ENCODE measurements at places on chromosomes 7 and 10. TPM values are rescaled to one million over a fixed set of nuclear protein-coding genes. Genes with fewer than 3 reads are reported as not detected.

- no peak for DNase-seq
Measured at GRCh38 chr10:132632851-132633684, 95.5 kb downstream of the INPP5A start.

DNA sequence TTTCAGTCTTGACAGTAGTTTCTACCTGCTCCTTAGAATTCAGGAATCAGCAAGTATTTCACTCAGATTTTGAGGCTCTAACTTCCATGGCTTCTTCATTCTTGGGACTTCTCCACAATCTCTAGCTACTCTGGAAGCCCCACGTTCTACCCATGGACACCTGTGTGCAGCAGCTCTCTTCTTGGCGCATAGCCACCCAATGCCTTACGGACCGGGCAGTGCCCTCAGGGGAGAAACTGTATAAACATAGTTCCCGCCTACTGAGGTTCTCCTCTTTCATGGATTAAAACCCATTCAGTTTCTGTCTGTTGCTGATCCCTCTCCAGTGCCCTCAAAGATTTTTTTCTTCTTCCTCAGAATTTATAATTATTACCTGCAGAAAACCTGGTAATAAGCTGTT lies 177.1 kb downstream of the SORCS1 start:
- no peak for DNase-seq

DNA sequence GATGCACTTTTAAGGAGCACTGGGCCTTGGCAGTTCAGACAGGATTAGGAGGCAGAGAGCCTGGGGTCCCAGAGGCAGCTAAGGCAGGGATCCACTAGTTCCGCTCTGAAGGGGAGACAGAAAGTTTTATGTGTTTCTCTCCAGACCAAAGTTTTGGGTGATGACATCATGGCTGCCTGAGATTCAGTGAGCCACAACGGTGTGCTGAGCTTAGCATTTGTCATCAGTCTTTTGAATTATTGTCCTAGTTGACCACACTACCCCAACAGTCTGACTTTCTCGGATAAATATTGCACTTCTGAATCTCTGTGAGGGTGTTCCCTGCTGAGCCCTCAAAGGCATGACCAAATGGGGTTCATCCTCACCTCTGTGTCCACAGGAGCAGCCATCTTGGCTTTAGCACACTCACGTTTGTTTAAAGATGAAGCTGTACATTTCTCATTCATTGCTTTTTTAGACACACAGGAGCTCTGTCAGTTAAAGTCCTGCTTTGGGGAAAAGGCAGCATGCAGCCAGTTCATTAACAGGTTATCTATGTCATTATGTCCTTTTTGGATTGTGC lies 297.7 kb upstream of the LRGUK start:
- DNase-seq: no peak

DNA sequence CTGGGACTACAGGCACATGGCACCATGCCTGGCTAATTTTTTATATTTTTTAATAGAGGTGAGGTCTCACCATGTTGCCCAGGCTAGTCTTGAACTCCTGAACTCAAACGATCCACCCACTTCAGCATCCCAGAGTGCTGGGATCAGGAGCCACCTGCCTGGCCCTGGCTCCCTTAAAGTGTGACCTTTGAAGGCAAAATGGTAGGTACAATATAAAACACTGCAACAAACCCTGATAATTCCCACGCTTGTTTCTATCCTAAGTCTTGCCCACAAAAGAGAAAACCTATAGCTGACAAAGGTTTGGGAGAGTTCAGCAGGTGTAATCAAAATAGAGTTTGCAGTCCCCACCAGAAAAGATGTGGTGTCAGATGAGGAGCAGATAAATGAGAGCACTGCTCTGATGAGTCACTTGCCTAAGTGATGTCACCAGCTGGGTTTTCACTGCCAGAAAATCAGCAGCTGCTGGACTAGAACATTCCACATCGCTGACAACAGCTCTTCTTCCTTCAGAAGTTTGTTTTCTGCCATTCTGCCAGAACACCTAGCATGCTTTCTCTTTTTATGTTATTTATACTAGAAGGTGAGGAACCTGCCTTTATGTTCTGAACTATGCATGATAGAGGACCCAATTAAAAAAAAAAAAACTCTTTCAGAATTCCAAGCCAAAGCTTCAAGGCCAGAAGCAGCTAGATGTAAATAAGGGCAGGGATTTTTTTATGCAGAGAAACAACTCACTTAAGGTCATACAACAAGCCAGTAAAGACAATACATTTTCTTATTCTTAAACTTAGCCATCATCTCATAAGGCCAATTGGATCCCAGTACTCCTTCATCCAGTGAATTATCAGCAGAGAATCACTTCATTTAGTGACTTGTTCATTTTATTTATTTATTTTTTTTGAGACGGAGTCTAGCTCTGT lies 18.0 kb downstream of the PURB start:
- peak; percentile 36 for DNase-seq

- DNase-seq: no peak
Measured at GRCh38 chr7:96329241-96329640, 7.3 kb upstream of the SLC25A13 start.

DNA sequence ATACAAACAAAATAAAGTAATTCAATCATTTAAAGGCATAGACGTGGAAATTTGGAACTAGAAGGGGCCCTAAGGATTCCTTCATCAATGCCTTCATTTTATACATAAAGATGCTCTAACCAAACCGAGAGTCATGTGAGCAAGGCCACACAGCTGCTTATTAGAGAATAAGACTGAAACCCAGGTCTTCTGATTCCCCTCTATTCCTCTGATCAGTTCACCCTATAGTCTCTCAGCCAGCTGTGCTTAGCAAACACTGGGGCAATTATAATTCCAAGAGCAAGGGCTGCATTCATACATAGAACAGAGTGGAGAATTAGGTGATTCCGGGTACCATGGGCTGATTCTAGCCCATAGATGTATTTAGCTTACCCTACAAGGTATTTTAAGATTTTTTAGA lies 9.7 kb upstream of the XPNPEP1 start:
- DNase-seq: no peak

- no peak for DNase-seq
Measured at GRCh38 chr7:16916738-16917137, 35.0 kb upstream of the AGR3 start.

GRCh38 chr7:154892459-154892858 lies 110.5 kb downstream of the PAXIP1 start:
- no peak for DNase-seq

GRCh38 chr7:149727899-149728476 lies 45.4 kb downstream of the ZNF467 start:
- no peak for DNase-seq

DNA sequence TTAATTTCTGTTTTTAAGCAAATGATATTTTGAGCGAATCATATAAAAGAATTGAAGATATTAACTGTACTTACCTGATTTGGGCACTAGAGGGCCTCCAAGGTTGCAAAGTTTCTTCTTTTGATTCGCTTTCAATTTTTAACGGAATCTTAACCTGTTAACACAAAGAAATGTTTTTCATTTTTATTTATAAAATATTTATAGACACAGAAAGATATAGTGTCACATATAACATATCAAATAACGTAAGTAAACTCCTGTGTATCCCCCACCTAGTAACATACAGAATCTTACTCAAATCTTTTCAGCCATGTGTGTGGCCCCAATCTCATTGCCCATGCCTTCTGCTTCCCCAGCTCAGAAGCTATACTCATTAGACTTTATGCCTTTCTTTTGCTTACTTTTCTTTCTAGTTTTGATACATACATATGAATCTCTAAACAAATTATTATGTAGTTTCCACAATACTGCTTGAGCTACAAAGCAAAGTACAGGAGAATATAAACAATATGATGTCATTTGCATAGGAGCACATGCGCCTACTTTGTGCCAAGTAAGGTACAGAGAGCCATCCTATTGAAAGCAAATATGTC lies 49.5 kb upstream of the ZPBP start:
- no peak for DNase-seq

GRCh38 chr7:142804728-142805207 lies 34.0 kb downstream of the PRSS2 start:
- DNase-seq: no peak

GRCh38 chr7:25093268-25093826 lies 31.7 kb downstream of the CYCS start:
- DNase-seq: peak; percentile 23

GRCh38 chr7:2680792-2681490 lies 7.1 kb upstream of the AMZ1 start:
- DNase-seq: peak; percentile 91

DNA sequence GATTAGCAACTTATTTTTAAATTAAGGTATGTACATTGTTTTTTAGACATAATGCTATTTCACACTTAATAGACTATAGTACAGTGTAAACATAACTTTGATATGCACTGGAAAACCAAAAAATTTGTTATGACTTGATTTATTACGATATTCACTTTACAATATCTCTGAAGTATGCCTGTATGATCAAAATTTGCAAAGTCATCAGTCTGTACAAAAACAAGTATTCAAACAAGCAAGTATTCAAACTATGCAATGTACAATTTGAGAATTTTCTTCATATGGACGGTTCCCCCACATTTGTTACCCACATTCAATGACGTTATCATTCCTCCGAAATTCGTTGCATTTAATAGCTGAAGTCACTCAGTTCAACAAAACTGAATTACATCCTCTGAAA lies 147.9 kb downstream of the AVL9 start:
- no peak for DNase-seq

DNA sequence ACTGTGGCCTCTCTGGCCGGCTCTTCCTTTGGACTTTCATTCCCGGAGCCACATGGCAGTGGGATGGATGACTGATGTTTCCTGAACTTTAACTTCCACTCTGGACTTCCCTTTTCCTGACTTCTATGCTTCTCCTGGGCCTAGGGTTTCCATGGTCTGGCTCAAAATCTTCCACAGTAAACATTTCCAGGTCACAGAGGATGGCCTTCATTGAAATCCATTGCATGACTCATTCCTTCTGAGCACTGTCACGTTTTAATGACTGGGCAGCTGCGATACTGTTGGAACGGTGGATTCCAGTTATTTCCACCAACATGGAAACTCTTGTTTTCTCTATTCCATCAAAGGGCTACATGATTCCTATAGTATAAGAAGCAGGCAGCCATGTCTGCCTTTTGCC lies 24.4 kb upstream of the ZNF273 start:
- DNase-seq: no peak

GRCh38 chr10:11699550-11700097 lies 42.6 kb upstream of the ECHDC3 start:
- no peak for DNase-seq

DNA sequence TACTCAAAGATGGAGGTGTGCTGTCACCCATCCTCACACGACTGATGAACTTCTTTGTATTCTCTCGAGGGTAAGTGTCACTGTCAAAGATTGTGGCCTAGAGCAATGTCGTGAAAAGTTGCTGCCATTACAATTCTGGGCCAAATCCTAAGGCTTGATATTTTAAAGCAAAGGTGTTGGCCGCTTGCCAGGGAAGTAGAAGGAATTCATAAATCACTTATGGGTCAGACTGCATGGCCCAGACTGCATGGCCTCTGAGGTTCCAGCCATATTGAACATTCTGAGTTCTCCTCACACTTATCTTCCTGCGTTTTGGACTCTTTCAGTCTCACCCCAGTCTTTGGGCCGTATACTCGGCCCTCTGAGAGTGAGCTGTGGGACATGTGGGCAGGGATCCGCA lies 8.6 kb downstream of the MEST start:
- DNase-seq: no peak

DNA sequence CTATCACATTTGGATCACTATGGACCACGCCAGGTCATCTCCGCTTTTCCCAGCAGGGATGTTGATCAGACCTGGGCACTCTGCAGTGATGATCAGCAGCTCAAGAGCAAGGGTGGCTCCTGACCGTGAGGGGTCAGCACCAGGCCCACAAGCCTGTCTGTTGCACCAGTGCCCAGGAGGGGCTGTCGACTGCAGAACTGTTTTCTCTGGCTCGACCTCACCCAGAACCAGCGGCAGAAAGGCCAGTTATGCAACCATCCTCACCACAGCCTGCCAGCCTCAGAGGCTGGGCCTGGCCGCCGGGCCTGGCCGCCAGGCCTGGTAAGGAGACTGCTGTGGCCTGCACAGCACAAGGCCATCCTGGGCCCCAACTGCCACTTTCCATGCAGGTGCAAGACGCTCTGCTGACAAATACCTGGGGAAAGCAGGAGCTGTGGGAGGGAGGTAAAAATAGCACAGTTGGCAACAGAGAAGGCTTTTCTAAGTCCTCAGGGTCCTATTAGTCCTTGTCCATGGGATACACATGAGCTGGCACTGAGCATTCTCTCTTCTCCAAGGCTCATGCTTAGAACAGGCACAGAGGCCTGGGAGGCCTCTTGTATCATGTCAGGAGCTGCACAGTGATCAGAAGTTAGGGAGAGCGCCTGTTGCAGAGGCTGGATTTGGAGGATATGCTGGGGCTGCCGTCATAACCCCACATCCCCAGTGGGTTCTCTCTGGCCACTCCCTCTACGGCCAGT lies 17.5 kb downstream of the KCNMA1 start:
- DNase-seq: no peak

- no peak for DNase-seq
Measured at GRCh38 chr10:89404104-89405047, 10.0 kb upstream of the IFIT5 start.

- DNase-seq: no peak
Measured at GRCh38 chr7:118040562-118040961, 143.4 kb upstream of the LSM8 start.

GRCh38 chr10:47183704-47184041 lies 116.3 kb upstream of the GDF10 start:
- no peak for DNase-seq

GRCh38 chr7:67738958-67739357 lies 742.3 kb downstream of the TYW1 start:
- no peak for DNase-seq

DNA sequence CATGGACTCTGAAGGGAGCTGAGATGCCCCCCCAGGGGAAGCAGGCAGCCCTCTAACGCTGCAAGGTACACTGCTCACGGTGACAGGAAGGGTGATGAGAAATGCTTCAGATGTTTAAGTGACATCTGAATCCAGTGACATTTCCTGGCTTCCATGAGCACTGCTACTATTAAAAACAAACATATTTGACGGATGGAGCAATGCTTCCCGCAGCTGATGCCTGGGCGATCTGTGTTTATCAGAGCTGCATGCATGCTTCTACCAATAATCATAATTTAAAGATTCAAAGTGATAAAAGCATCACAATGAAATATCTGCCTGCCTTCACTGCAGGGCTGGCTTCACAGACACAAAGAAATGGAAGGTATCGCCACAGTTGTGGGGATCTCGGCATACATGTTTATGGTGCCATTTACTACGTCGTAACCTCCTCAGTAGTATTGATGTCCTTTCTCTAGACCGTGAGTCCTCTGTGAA lies 66.1 kb upstream of the AOAH start:
- no peak for DNase-seq

Gene ABCB4
- total RNA-seq: 1.2 TPM

Gene ARF5
- 102 TPM for total RNA-seq

Gene C10orf62
- total RNA-seq: not detected

Gene DKK1
- 6.5 TPM for total RNA-seq

Gene SEMA3D
- total RNA-seq: 3.7 TPM

Gene SDK1
- total RNA-seq: 33.0 TPM

Gene SLC12A9
- 18.3 TPM for total RNA-seq

Gene ENKUR
- 4.5 TPM for total RNA-seq

Gene AGR2
- total RNA-seq: 1.2 TPM

Gene PPP1R17
- total RNA-seq: 2.9 TPM

Gene ACSM6
- not detected for total RNA-seq

Gene LHFPL3
- 24.1 TPM for total RNA-seq

Gene STEAP1
- 0.82 TPM for total RNA-seq

Gene EMX2
- 2.0 TPM for total RNA-seq

Gene EEPD1
- total RNA-seq: 13.9 TPM
